ENCODE measurements at places on chromosomes 5 and 9.

DNA sequence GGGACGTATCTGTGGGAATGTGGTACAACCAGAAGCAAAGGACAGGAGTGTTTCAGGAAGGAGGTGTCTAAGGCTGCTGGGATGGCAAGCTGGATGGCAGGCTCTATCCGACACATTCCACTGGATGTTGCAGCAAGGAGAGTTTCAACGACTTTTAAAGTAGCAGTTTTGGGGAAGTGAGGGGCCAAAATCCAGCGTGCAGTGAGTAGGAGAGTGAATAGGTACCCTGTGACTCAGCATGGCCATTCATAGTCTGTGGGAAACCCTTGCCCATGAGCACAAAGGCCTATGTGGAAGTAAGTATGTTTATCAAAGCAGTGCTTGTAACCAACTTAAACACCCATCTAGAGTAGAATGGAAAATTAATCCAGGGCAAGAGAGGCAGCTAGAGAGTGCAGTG lies 664.7 kb downstream of the ACTL7B start:
- DNase-seq: no peak

- DNase-seq: no peak
Measured at GRCh38 chr5:151063142-151063989, 17.5 kb downstream of the TNIP1 start.

DNA sequence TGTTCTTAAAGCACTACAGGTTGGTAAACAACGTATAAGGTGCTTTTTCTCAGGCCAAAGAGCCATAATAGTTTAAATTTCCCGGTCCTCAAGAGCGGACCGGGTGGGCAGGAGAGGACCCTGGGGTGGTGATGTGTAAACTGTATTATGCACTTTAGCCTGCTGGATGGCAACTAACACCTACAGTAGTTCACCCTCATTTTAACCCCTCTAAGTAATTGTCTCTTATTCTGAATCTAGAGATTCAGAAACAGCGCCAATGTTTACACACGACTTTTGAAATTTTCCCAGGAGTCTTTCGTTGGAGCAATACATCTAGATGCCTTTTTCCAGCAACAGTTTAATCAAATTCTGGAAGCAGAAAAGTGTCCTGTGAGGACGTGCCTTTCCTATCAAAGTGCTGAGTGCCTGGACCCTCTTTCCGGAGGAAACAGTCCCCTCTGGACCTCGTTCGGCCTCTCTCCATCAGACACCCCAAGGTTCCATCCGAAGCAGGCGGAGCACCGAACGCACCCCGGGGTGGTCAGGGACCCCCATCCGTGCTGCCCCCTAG lies 676 bp upstream of the OCLN start:
- no peak for DNase-seq

GRCh38 chr9:93976973-93977372 lies 21.8 kb upstream of the BARX1 start:
- no peak for DNase-seq

GRCh38 chr9:36961561-36962325 lies 72.3 kb downstream of the PAX5 start:
- DNase-seq: no peak

DNA sequence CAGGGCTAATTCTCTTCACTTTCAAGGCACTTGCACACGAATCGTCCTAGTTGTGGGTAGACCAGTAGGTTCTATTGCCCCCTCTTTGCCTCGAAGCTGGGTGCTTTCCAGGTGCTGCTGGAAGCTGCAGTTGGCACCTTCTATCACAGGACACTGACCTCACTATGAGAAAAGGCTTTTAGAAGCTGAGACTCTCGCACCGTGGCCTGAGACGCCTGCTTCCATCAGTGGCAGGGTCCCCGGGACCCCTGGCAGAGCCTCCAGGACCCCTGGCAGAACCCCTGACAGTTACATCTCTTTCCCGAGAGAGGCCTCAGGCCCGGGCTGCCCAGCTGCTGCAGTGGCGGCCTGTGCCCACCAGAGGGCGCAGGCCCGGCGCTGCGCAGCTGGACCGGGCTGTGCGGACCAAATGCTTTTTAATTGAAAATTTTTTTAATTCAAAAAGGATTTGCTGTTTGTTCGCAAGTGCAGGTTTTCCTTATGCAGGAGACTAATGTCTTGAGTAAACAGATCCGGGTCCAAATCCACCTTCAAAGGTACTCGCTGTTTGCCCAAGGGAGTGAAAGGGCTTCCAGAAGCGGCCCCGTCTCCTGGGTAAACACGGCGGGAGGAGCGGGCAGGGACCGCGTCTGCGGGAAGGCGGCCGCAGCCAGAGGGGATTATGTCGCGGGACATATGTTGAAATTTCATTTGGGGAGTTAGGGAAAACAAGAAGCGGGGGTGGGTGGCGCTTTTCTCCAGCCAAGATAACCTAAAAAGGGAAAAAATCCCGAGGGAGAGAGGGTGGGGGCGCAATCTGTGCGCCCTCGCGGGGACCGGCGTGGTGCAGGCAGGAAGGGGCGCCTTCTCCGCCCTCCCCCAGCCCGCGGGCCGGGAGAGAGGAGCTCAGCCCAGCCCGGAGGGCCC lies 114.5 kb upstream of the LMX1B start:
- no peak for DNase-seq

GRCh38 chr5:98735806-98736507 lies 37.5 kb upstream of the RGMB start:
- DNase-seq: no peak

- DNase-seq: no peak
Measured at GRCh38 chr9:69446496-69446895, 121.5 kb downstream of the ENTREP1 start.

Data from CD4-positive, alpha-beta T cell treated with Interleukin-6 at 100 ng/mL for 8 hours (primary cell).